Stimulated activated CD4-positive, alpha-beta T cell treated with anti-CD3 and anti-CD28 coated beads, Interleukin-15, amount 100 ng/mL, for 1 hour (primary cell): ENCODE measurements at places on chromosomes 12 and 14.

DNA sequence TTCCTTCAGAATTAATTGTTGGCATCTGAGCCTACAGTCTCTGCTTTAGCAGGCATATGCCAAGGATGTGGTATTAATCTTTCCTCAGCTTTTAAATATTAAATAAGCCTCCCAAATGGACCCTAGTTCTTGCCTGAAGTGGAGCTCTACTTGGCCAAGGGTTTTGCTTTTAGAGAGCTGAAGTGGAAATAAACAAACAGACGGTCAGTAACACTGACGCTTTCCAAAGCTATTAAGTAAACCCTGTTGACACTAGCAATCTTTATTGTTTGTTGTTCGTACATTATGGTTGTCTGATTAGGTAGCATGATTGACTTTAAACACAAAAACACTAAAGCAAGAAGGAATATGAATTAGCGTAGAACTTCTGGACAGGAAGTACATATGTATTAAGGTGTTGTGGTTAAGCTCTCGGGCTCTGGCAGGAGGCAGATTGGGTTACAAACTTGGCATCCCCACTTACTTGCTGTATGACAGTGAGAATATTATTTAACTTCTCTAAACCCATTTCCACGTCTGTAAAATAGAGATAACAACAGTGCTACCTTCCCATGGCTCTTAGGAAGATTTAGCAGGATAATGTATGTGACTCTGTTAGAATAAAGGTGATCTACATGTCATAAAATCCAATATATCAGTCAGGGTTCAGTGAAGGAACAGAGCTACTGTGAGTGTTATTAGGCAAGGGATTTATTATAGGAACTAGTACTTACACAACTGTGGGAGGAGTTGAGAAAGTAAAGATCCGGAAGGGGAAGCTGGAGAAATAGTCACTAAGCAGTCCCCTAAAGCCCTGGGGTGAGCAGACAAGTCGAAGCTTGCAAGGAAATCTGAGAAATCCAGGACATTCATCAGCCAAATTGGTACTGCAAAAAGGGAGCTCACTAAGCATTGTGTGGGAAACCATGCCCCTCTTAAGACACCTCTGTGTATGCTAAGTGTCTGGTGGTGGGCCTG lies 92.2 kb upstream of the ATF7IP start:
- no peak for DNase-seq

GRCh38 chr14:100078216-100078803 lies 13.1 kb downstream of the EVL start:
- DNase-seq, result no peak

DNA sequence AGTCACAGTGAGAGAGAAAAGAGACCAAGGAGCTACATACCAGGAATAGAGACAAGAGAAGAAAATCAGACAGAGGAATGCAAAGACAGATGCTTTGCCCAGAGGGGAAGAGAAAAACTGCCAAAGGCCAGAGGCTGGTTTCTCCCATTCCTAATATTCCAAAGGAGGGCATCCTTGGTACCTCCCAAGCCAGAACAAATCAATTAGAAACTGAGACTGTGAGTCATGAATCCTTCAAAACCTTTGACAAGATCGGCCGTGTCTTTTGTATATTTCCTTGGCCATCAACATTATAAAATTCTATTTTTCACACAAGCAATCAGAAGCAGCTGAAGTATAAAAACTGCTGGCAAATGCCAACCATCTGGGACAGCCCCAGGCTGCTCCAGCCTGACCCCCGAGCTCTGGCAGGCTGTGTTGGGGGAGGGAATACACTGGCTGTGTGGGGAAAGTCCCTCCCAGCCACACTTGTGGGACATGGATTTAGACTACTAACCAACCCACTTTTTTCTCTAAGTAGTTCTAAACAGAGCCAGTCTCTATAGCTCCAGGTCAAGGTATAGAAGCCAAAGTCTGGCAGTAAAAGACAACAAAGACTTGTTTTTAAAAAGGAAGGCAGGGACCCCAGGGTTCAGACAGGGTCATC lies 13.7 kb downstream of the POMT2 start:
- no peak for DNase-seq

DNA sequence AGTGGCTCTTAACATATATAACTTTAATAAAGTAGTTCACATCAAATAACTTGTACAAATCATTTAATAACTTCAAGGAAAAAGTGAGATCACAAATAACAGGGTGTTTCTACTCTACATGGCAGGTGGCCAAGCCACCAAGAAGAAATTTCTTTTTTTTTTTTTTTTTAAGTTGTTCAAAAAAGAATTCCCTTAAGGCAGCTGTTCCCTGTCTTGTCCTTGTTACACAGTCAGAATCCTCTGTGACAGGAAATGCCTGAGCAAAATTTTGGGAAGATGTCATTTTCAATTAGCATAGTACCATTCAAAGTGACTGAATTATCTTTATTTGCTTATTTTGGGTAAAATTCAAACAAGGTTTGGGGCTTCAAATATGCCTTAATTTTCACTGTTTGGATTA lies 79.4 kb downstream of the LIN7A start:
- DNase-seq, result no peak

DNA sequence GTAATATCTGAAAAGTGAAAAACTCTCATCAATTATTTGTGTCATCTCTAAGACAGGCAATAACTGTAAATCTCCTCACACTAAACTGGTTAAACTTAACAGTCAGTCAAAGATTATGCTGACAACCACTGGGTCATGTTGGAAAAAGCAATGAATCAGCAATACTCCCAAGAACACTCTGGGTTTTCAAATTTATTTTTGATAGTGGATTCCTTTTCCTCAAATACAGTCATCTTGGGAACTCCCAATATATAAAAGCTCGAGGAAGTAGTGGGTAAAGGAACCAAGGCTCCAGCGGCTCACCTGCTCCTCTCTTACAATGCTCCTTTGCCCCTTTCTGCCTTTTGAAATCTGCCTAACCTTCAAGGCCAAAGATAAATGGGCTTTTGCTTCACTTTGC lies 70.0 kb downstream of the ARMH4 start:
- no peak for DNase-seq

GRCh38 chr12:116656306-116656705 lies 81.6 kb downstream of the SPRING1 start:
- DNase-seq, result no peak

DNA sequence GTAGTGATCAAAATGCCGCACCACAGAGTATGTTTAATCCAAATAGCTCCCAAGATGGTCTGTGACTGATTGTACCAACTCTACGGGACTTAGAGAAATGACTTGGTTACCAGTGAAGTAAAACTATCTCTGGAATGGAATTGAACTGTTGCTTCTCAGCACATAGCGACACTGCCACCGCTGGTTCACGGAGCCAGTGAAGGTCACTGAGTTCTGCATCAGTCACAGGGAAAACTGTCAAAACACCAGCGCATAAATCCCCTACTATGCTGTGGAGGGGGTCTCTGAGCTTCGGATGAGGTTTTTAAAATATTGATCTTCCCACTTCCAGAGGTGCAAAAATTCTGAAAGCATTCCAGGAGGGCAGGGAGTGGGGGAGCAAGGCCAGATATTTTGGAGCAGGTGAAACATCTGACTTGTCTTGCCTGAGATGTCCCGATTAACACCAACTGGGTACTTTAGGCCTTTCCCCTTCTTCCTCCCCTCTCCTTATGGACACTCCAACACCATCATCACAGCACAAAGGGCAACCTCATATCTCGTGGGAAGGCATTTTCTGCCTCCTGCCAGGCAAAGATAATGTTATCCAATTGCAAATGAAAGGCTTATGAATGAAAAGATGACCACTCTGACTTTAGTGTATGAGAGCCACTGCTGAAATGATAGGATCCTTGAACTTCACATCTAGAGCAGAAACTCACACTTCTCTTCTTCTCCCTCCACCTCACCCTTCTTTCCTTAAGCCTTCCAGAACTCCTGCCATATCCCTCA lies 2.0 kb upstream of the PLXNC1 start:
- no peak for DNase-seq

DNA sequence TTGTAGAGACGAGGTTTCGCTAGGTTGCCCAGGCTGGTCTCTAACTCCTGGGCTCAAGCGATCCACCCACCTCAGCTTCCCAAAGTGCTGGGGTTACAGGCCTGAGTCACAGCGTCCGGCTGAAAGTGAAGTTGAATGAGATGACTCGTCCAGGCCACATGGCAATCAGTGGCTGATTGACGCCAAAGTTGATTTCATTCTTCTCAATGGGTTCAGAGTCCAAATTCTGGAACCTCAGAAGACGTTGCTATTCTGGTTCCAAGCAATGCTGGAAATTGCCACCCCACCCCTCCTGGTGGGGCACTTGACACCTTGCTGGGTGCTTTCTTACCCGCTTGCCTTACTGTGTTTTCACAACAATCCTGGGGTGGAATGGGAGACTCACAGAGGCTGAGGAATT lies 14.9 kb downstream of the ABCB9 start:
- no peak for DNase-seq

- no peak for DNase-seq
Observed at GRCh38 chr12:110284597-110284996, 3.5 kb downstream of the ATP2A2 start.

- no peak for DNase-seq
Observed at GRCh38 chr14:52825085-52825484, 33.7 kb upstream of the GNPNAT1 start.

- no peak for DNase-seq
Observed at GRCh38 chr14:101118746-101119591, 215.4 kb upstream of the RTL1 start.
